ENCODE measurements at places on chromosomes 11 and 22. TPM values are rescaled to one million over a fixed set of nuclear protein-coding genes. Genes with fewer than 3 reads are reported as not detected.

- peaks cover 3% of the 10 kb centered on the region for H3K27me3 ChIP-seq
- H3K36me3 ChIP-seq = no peaks in the 10 kb centered on the region
- no peak overlapping the region for H3K27ac ChIP-seq
- DNase-seq = no peak
- no peak overlapping the region for H3K4me3 ChIP-seq
- H3K4me1 ChIP-seq = no peaks in the 10 kb centered on the region
Observed at GRCh38 chr11:126189109-126189929, 22.1 kb downstream of the RPUSD4 start.

- H3K4me3 ChIP-seq = no peak overlapping the region
- no peaks in the 10 kb centered on the region for H3K27me3 ChIP-seq
- no peaks in the 10 kb centered on the region for H3K36me3 ChIP-seq
- no peak overlapping the region for H3K27ac ChIP-seq
- no peaks in the 10 kb centered on the region for H3K4me1 ChIP-seq
- DNase-seq = no peak
Observed at GRCh38 chr11:103257360-103257759, 148.1 kb downstream of the DYNC2H1 start.

- peaks cover 9% of the 10 kb centered on the region for H3K27me3 ChIP-seq
- no peaks in the 10 kb centered on the region for H3K36me3 ChIP-seq
- H3K4me3 ChIP-seq = no peak overlapping the region
- no peak overlapping the region for H3K27ac ChIP-seq
Observed at GRCh38 chr22:45948081-45948648, 28.8 kb downstream of the WNT7B start.

ACTN3 gene
- total RNA-seq = 2.0 TPM

C22orf42 gene
- total RNA-seq = not detected
